ENCODE measurements at places on chromosomes 3 and 15.

- DNase-seq = peak; percentile 87
Observed at GRCh38 chr3:12947504-12948369, 106.4 kb upstream of the RPL32 start.

GRCh38 chr15:98387866-98388265 lies 260.5 kb upstream of the IGF1R start:
- no peak for DNase-seq

GRCh38 chr15:23565395-23566070 lies at the start of gene MKRN3:
Gene MKRN3 (plus strand): TSS chr15:23565674. CDS start chr15:23565783, 109 bp downstream.
- peak; percentile 56 for DNase-seq

DNA sequence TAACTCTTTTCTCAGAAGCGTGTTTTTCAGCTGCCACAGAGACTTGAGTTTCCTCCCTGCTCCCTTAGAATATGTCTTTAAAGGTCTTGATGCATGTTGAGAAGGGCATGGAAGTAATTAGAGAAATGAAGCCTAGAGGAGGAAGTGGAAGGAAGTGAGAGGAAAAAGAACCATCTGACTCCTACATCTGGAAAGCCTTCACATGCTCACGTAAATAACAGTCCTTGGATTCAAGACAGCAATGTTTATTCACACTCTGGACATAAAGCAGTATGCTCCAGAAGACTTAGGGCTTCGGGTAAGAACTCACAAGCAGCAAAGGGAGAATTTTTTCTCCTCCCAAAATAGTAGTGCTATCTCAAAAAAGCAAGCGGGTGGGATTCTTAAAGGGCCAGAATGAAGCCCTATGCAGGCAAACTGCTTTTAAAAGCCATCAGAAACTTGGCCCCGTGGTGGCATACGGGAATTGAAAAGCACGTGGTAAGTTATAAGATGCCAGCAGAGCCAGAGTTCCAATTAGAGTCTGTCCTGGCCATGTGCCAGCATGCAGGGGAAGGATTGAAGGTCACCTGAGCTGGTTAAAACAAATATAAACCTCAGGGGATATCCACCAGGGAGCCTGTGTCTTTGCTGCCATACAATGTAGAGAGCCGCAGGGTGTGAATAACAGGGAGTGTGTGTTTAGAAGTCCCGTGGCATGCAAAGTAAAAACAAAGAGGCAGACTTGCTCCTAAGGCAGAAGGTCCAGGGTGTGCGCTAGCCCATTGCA lies 380.8 kb upstream of the NDN start:
- DNase-seq = no peak

DNA sequence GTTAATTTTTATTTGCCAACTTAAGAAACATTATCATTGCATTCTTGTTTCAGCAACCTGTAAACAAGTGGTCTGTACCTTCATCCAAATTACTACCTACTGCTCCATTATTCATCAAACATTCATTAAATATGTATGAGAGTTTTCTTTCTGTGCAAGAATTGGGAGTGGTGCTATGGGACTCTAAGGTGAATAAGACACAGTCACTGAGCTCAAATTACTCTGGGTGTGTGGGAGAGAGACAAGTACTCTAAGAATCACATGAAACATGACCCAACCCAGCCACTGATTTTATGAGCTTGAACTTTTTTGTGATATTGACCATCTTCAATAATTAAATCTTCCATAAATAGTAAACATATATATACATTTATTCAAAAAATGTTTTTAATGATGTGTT lies 227.2 kb upstream of the TP63 start:
- no peak for DNase-seq

DNA sequence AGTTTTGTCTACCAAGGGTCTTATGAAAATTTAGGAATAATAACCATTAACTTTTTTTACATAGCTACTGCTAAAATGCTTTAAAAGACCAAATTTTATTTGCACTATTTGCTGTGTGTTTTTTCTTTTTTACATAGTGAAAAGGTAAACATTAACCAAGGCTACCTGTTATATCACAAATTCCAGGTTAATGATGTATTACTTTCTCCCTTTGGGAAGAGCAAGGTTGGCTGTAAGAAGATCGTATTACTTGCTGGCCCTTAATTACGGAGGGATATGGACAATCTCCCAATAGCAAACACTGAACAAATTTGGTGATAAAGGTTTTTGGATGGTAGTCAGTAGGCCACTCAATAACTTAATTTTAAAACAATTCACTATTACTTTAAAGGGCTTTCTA lies 22.4 kb downstream of the LRRC58 start:
- no peak for DNase-seq

DNA sequence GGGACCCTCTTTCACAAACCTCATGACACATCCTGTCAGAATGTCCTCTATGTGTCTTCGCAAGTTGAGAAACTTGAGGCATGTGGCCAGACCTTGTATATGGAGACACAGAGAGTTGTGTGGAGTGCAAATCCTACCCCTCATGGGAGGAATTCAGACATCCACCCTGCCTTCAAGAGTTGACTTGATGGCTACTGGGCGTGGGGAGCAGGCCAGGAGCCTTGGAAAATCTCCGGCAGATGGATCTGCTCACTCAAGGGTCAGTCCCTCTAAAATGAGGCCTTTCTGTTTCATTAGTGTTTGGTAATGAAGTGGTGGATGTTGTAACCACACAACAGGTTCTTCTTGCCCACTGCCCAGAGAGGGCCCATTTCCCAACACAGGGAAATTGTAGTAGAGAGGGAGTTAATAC lies 79.0 kb downstream of the ASB7 start:
- no peak for DNase-seq

- DNase-seq = no peak
Observed at GRCh38 chr15:50262533-50262932, 3.0 kb downstream of the HDC start.

- no peak for DNase-seq
Observed at GRCh38 chr3:84292128-84292527, 666.7 kb upstream of the CADM2 start.

DNA sequence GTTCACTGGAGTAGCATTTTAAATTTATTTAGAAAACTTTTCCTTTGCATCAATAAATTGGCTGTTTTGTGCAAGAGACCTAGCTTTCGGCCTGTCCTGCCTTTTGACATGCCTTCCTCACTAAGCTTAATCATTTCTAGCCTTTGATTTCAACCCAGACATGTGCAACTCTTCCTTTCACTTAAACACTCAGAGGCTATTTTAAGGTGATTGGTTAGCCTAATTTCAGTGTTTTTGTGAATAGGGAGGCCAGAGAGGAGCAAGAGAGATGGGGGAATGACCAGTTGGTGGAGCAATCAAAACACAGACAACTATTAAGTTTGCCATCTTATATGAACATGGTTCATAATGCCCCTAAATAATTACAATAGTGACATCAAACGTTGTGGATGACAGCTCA lies 333.4 kb downstream of the SLC9A9 start:
- no peak for DNase-seq

DNA sequence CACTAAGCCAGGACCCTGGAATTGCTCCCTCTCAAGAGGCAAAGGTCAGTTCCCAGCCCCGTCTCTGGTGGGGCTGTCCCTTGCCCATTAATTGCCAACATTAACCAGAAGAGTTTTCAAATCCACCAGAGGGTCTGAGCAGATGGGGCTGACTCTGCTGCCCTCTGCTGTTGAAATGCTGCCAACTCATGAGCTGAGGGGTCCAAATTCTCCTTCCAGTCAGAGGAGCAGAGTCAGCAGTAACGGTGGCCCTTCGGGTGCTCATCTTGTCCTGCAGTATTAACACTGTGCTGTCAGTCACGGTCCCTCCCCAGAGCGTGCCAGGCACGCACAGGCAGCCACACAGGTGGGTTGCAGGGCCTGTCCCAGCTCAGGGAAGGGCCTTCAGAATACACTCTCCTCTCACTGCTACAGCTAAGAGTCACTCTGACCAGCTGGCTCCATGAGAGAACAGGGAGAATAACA lies 10.7 kb upstream of the SPTBN5 start:
- DNase-seq = peak; percentile 77

- no peak for DNase-seq
Observed at GRCh38 chr3:78668302-78668701, 1099.5 kb downstream of the ROBO1 start.

DNA sequence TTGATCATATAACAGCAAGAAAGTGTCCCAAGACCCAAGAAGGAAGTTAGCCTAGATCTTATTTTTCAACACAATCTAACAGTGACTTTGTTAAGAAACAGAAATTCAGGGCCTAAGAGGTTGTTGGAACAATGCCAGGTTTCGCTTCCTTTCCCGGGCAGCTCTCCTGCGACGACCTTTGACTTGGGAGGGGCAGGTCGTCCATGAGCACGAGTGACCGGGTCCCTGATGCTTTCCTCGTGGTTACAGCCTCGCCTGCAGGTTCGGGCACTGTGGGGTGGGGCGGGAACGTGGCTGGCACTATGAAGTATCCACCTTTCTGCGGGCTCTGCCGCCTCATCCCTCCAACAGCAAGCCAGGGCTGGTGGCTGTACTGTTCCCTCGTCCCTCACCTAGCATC lies 90.1 kb upstream of the RGMA start:
- DNase-seq = no peak

- no peak for DNase-seq
Observed at GRCh38 chr3:27990837-27991236, 250.6 kb upstream of the CMC1 start.

GRCh38 chr3:16864610-16865313 lies 20.0 kb upstream of the PLCL2 start:
- DNase-seq = no peak

GRCh38 chr3:56851966-56852884 lies 50.5 kb upstream of the ARHGEF3 start:
- no peak for DNase-seq

DNA sequence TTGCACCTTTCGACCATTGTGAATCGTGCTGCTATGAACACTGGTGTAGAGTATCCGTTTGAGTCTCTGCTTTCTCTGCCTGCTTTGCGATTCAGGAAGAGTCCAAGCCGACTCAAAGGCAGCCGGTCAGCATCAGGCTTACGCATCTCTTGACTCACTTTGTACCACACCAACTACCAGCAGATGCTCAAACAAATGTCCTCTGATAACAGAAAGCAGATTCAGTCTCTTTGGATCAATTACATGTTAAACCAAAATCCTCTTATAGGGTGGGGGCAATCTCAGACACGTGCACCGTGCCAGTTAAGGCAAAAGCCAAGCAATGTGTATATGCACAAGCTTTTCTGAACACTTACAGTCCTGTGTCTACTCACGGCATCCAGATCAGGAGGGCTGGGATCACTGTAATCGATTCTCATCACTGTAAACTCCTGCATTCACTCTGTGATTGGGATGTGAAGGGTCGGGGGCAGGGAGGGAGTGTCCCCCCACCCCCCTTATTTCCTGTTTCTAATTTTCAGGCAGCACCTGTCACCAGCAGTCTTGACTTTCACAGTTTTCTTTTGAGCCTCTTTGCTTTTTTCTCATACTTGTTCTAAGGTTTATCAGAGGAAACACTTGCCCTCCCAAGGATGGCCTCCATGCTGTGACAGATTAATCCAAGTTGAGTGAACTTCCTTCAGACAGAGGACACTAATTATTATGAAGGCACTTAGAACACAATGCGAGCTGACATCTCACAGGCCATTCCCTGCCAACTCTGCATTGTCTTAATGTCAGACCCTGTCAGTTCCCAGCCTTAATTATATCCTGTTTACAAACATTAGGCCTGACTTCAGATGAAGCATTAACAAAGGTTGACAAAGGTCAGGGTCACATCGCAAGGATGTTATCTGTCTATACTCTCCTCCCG lies 153.5 kb downstream of the MECOM start:
- DNase-seq = no peak

GRCh38 chr15:43517354-43518196 lies at the start of gene MAP1A:
Gene MAP1A (plus strand): TSS chr15:43517608. CDS start chr15:43521474, 3,866 bp downstream.
- peak; percentile 91 for DNase-seq

- peak; percentile 51 for DNase-seq
Observed at GRCh38 chr3:14836049-14836468, 17.3 kb downstream of the FGD5 start.

DNA sequence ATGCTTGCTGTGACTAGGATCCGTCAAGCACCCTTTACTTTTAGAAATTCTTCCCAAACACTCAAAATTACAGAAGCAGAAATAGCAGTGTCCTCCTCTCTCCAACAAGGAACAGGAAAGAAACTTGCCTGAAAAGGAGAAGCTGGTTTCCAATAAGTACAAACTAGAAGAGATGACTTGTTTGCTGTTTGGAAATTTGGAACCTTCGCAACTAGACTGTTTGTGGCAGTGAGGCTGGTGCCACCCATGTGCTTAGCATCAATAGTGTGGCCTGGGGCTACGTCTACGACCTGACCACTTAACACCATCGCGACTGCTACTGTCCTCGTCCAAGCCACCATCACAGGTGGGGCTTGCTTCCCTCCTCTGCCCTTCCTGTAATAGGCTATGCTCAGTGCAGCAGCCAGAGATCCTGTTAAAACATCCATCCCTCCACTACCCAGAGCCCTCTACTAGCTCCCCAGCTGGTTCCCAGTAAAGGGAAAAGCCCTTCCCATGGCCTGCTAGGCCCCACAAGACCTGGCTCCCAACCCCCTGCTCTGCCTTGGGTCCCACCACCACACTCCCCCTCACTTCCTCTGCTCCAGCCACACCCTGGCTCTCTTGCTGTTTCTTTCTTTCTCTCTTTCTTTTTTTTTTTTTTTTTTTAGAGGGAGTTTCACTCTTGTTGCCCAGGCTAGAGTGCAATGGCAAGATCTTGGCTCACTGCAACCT lies 52.6 kb upstream of the CCR2 start:
- DNase-seq = no peak

- no peak for DNase-seq
Observed at GRCh38 chr3:2838546-2839157, 271.5 kb downstream of the IL5RA start.

- DNase-seq = no peak
Observed at GRCh38 chr3:100113723-100114412, 433 bp downstream of the FILIP1L start.

DNA sequence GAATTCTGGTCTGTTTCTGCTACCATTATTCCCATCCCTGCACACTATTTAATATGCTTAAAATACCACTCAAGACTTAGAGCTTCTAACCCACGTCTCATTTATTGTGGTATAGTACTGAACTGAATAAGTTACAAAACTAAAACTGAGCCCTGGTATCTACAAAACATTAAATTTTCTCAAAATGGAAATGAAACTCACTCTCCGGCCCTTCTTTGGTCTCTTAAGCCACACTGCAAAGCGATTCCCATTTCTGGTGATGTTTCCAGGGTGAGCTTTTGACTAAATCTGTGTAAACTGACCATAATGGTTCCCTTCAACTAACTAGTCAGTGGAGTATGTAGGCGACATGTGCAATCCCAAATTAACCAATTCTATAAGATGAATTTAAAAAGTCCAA lies 18.6 kb downstream of the KPNA4 start:
- no peak for DNase-seq

DNA sequence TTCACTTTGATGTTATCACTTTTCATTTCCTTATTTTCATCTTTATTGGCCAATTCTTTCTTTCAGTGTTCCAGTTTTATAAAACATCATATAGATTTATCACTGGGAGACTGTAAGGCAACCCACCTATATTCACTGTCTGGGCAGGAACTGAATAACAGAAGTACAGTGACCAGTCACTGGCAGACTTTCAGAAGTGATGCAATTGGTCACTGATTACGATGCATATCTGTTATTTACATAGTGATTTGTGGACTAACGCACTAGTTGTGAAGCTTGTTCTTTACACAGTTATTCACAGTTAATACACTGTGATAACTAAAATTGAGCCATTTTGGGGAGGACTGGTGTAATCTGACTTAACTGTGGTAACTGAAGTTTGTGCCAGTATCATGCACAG lies 190.2 kb upstream of the DPH6 start:
- DNase-seq = no peak

- DNase-seq = no peak
Observed at GRCh38 chr3:178518660-178519396, 17.4 kb upstream of the KCNMB2 start.

GRCh38 chr3:187263270-187263669 lies 28.3 kb downstream of the MASP1 start:
- DNase-seq = no peak

Data from right hindlimb (tissue), 1 donor.